ENCODE measurements at places on chromosomes 6 and 20. TPM values are rescaled to one million over a fixed set of nuclear protein-coding genes. Genes with fewer than 3 reads are reported as not detected.

DNA sequence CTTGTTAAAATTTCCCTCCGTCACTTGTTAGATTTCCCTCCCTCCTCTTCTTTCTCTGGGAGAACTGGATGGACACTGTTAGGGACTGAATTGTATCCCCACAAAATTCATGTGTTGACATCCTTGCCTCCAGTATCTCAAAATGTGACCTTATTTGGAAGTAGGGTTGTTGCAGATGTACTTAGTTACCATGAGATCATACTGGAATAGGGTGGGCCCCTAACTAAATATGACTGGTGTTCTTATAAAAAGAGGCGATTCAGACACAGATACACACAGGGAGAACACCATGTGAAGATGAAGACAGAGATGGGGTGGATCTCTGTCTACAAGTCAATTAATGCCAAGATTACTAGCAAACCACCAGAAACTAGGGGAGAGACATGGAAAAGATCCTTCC is 139.5 kb downstream of the ALDH8A1 start:
- H3K27ac ChIP-seq = no peak overlapping the region
- H3K36me3 ChIP-seq = no peaks in the 10 kb centered on the region
- DNase-seq = no peak
- H3K27me3 ChIP-seq = no peaks in the 10 kb centered on the region

GRCh38 chr20:45405571-45406259 is 2.4 kb upstream of the DBNDD2 start:
- peak overlapping the region; percentile 57 for H3K4me3 ChIP-seq
- peaks cover 3% of the 10 kb centered on the region for H3K27me3 ChIP-seq
- H3K36me3 ChIP-seq = no peaks in the 10 kb centered on the region
- DNase-seq = no peak
- 0 out of 2 replicates have a peak, but pooled peaks cover 3% of the 10 kb centered on the region for H3K4me1 ChIP-seq

GRCh38 chr20:53867741-53868351 is 202.5 kb downstream of the BCAS1 start:
- no peaks in the 10 kb centered on the region for H3K36me3 ChIP-seq
- H3K4me1 ChIP-seq = peaks cover 43% of the 10 kb centered on the region
- no peak for DNase-seq
- no peaks in the 10 kb centered on the region for H3K27me3 ChIP-seq
- H3K4me3 ChIP-seq = peak overlapping the region; percentile 27

The PLEKHG1 gene
- polyA plus RNA-seq = 4.3 TPM

The RBPJL gene
- polyA plus RNA-seq = not detected

DNA sequence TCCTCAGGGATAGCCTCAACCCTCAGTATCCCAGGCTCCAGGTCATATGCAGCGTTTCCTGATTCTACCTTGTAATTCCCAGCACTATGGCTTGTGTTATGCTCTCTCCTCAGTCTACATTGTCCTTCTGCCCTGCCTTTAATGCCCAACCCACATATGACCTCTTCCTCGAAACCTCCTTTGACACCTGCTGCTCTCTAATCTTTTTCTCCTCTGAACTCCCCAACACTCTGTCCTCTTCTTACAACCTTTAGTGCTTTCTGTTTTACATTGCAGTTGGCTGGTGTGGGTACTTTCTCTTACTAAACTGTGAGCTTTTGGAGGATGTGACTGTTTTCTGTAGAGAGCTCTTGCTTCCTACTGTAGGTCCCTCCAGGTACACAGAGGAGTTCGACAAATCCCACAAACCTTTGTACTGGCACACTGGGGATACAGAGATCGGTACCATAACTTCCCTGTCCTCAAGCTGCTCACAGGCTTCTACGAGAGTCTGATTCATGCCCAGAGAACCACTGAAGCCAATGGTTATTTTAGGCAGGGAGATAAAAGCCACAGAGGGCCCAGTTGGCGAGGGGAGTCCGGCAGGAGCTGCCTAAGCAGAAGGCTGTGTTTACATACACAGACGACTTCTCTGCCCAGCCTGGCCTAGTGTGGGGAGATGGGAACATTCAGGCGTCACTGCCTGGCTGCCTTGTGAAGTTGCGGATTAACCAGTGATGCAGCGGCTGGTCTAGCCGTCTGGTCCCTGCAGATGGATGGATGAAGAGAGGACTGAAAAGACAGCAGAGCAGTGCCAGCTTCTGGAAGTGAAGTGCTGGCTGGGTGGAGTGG is 8.4 kb upstream of the EPB41L1 start:
- H3K36me3 ChIP-seq = no peaks in the 10 kb centered on the region
- DNase-seq = no peak
- no peak overlapping the region for H3K27ac ChIP-seq
- no peak overlapping the region for H3K4me3 ChIP-seq
- no peaks in the 10 kb centered on the region for H3K27me3 ChIP-seq

The MAP7 gene
- polyA plus RNA-seq = not detected

DNA sequence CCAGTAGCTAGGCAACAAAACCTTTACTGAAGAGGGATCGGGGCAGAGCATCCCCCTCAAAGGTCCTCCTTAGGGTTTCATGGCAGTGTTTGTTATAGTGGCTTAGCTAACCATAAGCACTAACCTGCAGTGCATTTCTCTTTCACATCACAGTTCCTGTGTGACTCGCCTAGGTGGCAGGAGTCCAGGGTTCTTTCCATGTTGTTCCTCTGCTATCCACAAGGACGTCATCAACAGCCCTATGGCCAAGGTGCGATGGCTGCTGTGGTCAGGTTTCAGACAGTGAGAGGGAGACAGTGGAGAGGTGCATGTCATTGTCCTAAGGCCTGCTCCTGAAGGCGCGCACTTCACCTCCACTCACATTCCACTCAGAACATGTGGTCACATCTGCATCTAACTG is 38.8 kb upstream of the FOXA2 start:
- H3K4me3 ChIP-seq = no peak overlapping the region
- DNase-seq = no peak
- H3K27ac ChIP-seq = no peak overlapping the region
- no peaks in the 10 kb centered on the region for H3K36me3 ChIP-seq
- no peaks in the 10 kb centered on the region for H3K4me1 ChIP-seq

The COL20A1 gene
- polyA plus RNA-seq = not detected

The ELOVL2 gene
- not detected for polyA plus RNA-seq

The PRL gene
- polyA plus RNA-seq = 23.8 TPM

The DSN1 gene
- polyA plus RNA-seq = 33.7 TPM

GRCh38 chr6:160788806-160789205 is 86.8 kb downstream of the PLG start:
- no peaks in the 10 kb centered on the region for H3K27me3 ChIP-seq
- H3K4me3 ChIP-seq = no peak overlapping the region
- H3K36me3 ChIP-seq = no peaks in the 10 kb centered on the region
- DNase-seq = no peak
- H3K4me1 ChIP-seq = peaks cover 11% of the 10 kb centered on the region

DNA sequence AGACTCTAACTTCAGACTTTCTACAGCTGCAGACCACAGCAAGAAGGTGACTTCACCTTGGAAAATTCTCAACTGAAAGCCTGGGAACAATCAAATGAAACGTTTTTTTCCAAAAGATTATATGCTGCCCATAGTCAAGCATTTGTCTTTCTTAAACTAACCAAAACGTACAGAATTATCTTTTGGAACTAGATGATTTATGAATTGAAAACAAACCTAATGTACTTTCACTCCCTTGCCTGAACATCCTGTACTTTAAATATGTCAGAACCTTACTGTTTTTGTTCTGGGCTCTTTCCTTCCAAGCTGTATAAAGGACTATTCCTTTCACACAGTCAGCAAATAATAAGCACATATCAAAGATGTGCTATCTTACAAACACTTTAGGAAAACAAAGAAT is 62.4 kb upstream of the TNFAIP3 start:
- H3K27ac ChIP-seq = no peak overlapping the region
- H3K4me1 ChIP-seq = peaks cover 13% of the 10 kb centered on the region
- DNase-seq = no peak
- H3K36me3 ChIP-seq = no peaks in the 10 kb centered on the region
- H3K4me3 ChIP-seq = no peak overlapping the region

The CLDN20 gene
- polyA plus RNA-seq = not detected

The SUMO4 gene
- 2.1 TPM for polyA plus RNA-seq

DNA sequence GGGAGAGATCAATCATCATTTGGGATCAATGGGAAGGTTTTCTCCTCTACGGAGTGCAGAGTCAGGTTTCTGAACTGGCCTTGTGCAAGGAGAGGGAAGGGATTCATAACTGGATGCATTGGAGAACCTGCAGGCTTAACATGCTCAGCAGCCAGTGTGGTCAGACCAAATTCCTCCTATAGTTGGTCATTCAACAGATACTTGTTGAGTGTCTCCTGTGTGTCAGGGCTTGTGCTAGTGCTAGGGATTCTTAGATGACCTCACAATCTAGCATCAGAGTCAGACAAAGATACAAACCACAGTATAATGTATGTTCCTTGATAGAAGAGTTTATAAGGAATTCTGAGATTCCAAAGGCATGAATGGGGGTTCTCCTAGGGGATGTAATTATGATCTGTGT is 23.9 kb downstream of the RALY start:
- H3K36me3 ChIP-seq = peaks cover 8% of the 10 kb centered on the region
- no peak overlapping the region for H3K4me3 ChIP-seq
- no peak overlapping the region for H3K27ac ChIP-seq
- peaks cover 31% of the 10 kb centered on the region for H3K4me1 ChIP-seq

DNA sequence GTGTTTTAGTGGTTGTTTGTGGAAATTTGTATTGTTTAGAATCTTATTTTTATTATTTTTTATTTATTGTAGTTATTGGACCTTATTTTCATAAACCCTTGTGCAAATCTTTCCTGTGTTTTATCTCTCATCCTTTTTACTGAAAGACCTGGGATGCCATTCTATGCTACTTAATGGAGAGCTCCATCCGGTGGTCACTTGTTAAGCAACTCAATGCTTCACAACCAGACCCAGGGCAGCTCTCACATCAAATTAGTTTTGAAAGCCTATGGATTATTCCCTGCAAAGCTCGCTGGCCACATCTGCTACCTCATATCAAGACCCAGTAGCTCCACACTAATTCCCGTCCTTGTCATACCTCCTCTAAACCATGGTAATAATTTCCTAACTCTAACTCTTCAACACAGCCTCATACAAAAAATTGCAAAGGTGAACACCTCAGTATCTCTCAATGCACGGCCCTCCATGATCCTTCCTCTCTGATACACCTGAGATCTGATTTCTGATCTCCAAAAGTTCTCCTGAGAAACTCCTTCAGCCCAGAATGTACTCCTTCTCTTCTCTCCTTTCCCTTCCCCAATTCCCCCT is 296.6 kb upstream of the MANEA start:
- H3K4me1 ChIP-seq = no peaks in the 10 kb centered on the region
- H3K4me3 ChIP-seq = no peak overlapping the region
- no peaks in the 10 kb centered on the region for H3K36me3 ChIP-seq
- no peak for DNase-seq
- H3K27ac ChIP-seq = no peak overlapping the region

GRCh38 chr20:64155258-64156135 is 8.8 kb upstream of the MYT1 start:
- H3K36me3 ChIP-seq = no peaks in the 10 kb centered on the region
- H3K4me3 ChIP-seq = no peak overlapping the region
- no peak overlapping the region for H3K27ac ChIP-seq

The RAB44 gene
- 0.07 TPM for polyA plus RNA-seq

GRCh38 chr6:43478008-43478372 is 620 bp downstream of the TJAP1 start:
- no peaks in the 10 kb centered on the region for H3K36me3 ChIP-seq
- H3K27me3 ChIP-seq = no peaks in the 10 kb centered on the region
- peaks cover 4% of the 10 kb centered on the region for H3K4me1 ChIP-seq
- peak overlapping the region; percentile 41 for H3K27ac ChIP-seq

DNA sequence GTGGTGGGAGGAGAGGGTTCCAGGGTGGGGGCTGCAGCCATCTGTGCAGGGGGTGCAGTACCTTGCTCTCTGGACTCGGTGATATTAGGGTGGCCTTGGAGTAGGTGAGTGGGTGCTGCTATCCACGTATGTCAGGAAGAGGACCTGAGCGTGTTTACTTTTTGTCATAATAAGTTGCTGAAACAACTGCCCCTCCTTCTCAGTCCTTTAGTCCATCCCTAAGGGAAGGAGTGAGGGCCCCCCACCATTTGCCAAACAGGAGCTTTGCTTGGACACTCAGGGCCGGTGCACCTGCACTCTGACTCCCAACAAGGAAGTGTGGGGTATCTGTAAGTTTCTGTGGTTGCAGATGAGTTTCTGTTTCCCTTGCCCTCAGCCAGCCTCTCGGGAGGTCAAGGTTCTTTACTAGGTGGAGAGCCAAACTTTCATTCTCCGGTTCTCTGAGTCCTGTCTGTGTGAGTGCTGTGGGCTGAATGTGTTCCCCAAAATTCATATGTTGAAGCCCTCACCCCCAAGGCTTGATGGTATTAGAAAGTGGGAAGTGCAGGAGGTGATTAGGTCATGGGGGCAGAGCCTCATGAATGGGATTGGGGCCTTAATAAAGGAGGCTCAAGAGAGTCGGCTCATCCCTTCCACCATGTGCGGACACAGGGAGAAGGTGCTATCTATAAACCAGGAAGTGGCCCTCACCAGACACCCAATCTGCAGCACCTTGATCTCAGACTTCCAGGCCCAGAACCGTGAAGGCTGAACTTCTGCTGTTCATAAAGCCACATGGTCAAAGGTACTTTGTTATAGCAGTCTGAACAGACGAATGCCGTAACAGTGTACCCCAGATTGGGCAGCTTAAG is 19.6 kb upstream of the CCR6 start:
- H3K4me1 ChIP-seq = peaks cover 31% of the 10 kb centered on the region
- no peaks in the 10 kb centered on the region for H3K27me3 ChIP-seq
- H3K27ac ChIP-seq = peak overlapping the region; percentile 60
- no peak for DNase-seq

- H3K27me3 ChIP-seq = no peaks in the 10 kb centered on the region
- no peak for DNase-seq
- H3K4me1 ChIP-seq = no peaks in the 10 kb centered on the region
- H3K36me3 ChIP-seq = no peaks in the 10 kb centered on the region
- no peak overlapping the region for H3K27ac ChIP-seq
Measured at GRCh38 chr6:94071835-94072234, 652.5 kb upstream of the EPHA7 start.

The OR2B6 gene
- not detected for polyA plus RNA-seq

The NUP153 gene
- polyA plus RNA-seq = 35.0 TPM

The TUBB1 gene
- polyA plus RNA-seq = 0.15 TPM

GRCh38 chr6:74410630-74411029 is 714.6 kb downstream of the CD109 start:
- H3K36me3 ChIP-seq = no peaks in the 10 kb centered on the region
- H3K27me3 ChIP-seq = no peaks in the 10 kb centered on the region
- no peak overlapping the region for H3K4me3 ChIP-seq
- H3K4me1 ChIP-seq = no peaks in the 10 kb centered on the region

DNA sequence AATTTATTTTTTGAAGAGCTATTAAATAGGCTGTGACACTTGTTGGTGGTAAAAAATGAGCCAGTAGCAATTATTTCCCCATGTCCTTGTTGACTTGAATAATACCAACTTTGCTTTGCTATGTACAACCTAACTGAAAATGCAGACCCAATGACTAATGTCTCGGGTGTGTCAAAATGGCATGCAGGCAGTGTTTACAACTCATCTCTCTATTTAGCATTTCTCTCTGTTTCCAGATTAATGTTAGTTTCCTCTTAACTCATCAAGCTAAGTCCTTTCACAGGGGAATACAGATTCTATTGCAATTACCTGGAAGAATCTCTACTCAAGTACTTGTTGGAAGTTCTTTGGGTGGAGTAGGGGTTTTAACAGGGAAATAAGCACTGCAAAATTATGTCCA is 504.4 kb downstream of the BCKDHB start:
- H3K27me3 ChIP-seq = no peaks in the 10 kb centered on the region
- H3K27ac ChIP-seq = no peak overlapping the region
- no peak for DNase-seq
- H3K4me3 ChIP-seq = no peak overlapping the region
- no peaks in the 10 kb centered on the region for H3K36me3 ChIP-seq

- no peak for DNase-seq
- no peaks in the 10 kb centered on the region for H3K4me1 ChIP-seq
- no peaks in the 10 kb centered on the region for H3K27me3 ChIP-seq
- H3K27ac ChIP-seq = no peak overlapping the region
- H3K4me3 ChIP-seq = no peak overlapping the region
Measured at GRCh38 chr6:140546640-140547039, 1172.2 kb upstream of the CITED2 start.
